ENCODE measurements at places on chromosomes 12 and 14. TPM values are rescaled to one million over a fixed set of nuclear protein-coding genes. Genes with fewer than 3 reads are reported as not detected.

GRCh38 chr12:26027401-26027800 is 68.9 kb downstream of the RASSF8 start:
- no peak for ATAC-seq

ERC1 gene
- total RNA-seq, result 54.2 TPM

HAL gene
- total RNA-seq, result 0.28 TPM

- no peak for ATAC-seq
Observed at GRCh38 chr12:56411781-56412639, 37.2 kb downstream of the TIMELESS start.

GRCh38 chr12:96749999-96750398 is 157.1 kb upstream of the NEDD1 start:
- no peak for ATAC-seq

DNA sequence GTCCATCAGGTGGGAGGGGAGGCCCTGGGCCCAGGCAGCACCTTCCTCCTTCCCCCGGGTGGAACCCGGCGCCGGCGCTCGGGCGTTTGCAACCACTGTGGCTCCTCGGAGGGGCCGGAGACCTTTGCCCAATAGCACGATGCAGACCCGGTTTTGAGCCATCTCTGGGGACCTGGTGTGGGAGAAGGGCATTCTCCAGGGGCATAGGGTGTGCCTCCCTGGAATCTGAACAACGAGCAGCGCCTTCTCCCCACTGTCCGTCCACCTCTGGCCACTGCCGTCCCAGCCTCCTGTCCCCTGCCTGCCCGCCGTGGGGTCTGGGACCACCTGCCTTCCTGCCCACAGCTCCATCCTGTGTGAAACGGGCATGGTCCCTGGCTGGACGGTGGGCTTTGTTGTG is 12.5 kb downstream of the ZFYVE21 start:
- no peak for ATAC-seq

Measured in esophagus mucosa (tissue), 1 donor.